ENCODE measurements at places on chromosomes 16 and 17.

GRCh38 chr16:1401061-1401757, 13.3 kb downstream of the UNKL start:
- DNase-seq, result no peak

GRCh38 chr17:46038414-46038813, 39.4 kb downstream of the STH start:
- no peak for DNase-seq

DNA sequence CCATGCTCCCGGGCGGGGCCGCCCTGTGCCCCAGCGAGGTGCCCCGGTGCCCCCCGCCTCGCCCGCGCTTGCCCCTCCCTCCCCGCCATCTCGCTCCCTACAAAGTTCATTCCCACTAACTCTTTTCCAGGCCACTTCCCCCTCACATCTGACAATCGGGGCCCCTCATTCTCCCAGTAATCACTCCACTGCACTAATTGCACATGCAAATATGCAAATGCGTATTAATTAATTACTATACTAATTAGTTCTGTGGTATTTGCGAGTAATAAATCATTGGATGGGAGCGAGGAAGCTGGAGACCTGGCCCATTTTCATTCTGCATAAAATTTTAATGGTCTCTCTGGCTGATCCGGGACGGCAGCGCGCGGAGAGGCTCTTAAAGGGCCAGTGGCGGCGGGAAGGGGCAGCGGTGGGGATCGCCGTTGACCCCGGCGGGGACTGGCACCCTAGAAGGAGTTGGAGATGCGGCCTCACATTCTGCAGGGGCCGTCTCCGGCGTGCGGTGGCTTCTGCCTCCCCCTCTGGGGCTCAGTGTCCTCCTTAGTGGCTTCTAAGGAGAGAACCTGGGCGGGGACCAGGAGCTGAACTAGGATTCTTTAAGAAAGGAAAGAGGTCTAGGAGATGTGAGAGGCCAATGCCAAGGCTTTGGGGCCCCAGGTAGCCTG, 8.4 kb upstream of the PPP1R1B start:
- no peak for DNase-seq

- DNase-seq, result peak; percentile 2
These were observed 153.6 kb downstream of the C16orf95 start for GRCh38 chr16:87163637-87164036.

DNA sequence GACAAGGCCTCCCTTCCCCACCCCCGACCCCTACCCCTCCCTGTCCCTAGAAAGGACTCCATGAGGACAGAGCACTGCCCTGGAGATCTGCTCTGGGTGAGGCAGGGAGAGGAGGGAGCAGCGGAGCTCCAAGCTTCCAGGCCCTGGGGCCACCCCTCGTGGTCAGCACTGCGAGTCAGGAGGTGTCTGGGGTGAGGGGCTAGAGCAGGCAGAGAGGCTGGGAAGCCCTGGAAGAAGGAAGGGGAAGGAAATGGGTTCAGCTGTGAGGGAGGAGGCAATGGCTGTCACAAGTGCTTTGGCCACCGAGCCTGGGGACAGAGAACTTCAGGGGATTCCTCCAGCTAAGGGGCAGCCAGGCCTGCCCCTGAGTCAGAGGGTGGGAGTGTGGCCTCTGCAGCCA, 28.2 kb upstream of the DNAI2 start:
- DNase-seq, result peak; percentile 34

- no peak for DNase-seq
These were observed 14.3 kb downstream of the JUP start for GRCh38 chr17:41772218-41772585.

- DNase-seq, result peak; percentile 7
These were observed 43.4 kb upstream of the CRHR1 start for GRCh38 chr17:45740553-45741330.

- peak; percentile 39 for DNase-seq
These were observed at the start of gene C16orf74 for GRCh38 chr16:85750827-85751697. C16orf74 (minus strand) TSS chr16:85751096; CDS start chr16:85735217, 15,879 bp downstream.

- DNase-seq, result no peak
These were observed 316.9 kb downstream of the HAPSTR1 start for GRCh38 chr16:9408297-9408878.

DNA sequence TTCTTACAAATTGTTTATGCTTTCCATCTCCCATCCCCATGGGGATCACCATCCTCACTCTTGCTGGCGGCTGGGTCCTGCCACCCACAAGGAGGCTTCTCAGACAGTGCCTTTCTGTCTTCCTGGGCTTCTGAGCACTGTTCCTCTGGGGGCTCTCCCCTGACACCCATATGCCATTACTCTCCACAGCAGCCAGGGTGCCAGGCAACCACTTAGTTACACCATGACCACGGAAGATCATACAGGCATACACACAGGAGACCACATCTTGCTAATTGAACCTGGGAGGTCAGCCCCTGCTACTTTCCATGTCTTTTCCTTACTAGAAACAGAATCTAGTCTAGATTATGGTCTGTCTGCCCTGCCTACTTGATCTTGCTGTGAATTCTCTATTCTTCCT, 27.7 kb upstream of the HS3ST2 start:
- DNase-seq, result no peak

GRCh38 chr16:85303354-85303883, 191.1 kb upstream of the CIBAR2 start:
- DNase-seq, result peak; percentile 55

DNA sequence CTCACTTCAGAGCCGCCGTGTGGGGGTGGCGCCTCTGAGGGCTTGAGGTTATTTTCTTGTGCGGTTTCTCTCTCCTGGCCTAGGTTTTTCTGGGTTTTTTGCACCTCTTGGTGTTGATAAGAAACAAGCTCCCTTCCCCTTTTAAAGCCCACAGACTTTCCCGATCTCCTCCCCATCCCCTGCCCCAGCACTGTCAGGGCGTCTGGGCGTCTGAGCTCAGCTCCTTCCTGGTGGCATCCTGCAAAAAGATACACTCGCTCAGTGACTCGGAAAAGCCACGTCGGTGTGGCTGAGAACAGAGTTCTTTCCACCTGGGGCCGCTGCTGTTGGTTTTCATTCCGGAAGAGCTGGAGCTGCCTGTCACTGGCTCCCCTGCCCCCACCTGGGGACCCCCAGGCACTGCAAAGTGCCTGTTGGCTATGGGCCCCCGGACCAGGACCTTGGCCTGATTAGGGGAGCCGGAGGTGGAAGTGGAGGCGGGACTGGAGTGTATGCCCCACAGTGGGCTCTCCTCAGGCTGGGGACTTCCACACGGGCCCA, 14.5 kb downstream of the BAIAP2 start:
- DNase-seq, result no peak

GRCh38 chr17:32722733-32723132, 154.2 kb downstream of the MYO1D start:
- no peak for DNase-seq

GRCh38 chr16:58196898-58197313, 1.0 kb downstream of the CSNK2A2 start:
- DNase-seq, result no peak

- peak; percentile 7 for DNase-seq
These were observed at the start of gene DERL2 for GRCh38 chr17:5485270-5486205. DERL2 (minus strand) TSS chr17:5486178; CDS start chr17:5486161, 17 bp downstream.

DNA sequence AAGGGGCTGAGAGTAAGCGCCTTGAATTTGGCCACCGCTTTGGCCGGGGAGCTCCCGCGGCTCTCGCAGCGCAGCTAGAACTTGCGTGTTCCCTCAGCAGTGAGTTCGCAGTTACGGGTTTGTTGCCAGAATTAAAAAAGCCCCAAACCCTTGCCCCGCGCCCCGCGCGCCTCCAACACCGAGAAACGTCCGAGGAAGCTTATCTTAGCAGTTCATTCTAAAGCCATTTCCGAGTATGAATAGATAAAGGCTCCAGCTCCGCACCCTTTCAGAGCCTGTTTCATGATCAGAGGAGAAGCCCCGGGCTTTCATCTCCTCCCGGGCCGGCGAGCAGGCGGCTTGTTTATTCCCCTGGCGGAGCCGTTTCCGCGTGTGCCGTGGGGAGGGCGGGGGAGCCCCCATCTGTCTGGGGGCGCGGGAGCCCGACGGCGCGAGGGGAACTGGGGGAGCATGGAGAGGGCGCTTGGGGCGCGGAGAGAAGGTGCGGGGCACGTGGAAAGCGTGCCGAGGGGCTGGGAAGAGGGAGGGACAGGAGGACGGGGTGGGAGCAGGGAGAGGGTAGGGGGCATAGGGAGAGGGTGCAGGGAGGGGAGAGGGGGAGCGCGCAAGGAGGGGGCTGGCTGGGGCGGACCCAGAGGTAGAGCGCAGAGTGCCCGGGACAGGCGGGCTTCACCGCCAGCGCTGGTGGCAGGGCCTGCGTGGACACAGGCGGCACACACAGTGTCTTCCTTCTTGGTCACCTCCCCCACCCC, 9.9 kb downstream of the TBX4 start:
- no peak for DNase-seq

DNA sequence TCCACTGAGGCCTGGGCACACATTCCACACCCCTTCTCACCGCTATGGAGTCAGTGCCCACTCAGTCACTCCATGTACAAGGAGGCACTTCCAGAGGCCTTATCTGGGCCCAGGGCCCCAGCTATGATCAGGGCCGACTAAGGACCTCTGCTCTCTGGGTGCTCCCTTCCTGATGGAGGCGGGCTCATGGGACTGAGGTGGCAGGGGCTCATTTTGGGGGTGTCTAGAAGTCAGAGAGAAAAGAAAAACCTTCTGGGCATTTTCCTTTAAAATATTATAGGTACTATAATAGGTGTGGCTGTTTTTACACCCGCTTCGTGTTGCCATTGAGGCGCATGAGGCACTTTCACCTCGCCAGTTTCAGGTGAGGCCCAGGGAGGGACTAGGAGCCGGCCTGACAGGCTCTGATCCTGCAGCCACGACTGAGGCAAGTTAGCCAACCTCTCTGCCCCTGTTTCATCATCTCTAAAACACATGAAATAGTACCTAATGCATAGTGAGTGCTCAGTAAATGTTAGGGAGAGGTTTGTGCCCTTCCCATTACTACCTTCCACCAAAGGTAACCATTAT, 14.4 kb downstream of the B9D1 start:
- DNase-seq, result no peak

DNA sequence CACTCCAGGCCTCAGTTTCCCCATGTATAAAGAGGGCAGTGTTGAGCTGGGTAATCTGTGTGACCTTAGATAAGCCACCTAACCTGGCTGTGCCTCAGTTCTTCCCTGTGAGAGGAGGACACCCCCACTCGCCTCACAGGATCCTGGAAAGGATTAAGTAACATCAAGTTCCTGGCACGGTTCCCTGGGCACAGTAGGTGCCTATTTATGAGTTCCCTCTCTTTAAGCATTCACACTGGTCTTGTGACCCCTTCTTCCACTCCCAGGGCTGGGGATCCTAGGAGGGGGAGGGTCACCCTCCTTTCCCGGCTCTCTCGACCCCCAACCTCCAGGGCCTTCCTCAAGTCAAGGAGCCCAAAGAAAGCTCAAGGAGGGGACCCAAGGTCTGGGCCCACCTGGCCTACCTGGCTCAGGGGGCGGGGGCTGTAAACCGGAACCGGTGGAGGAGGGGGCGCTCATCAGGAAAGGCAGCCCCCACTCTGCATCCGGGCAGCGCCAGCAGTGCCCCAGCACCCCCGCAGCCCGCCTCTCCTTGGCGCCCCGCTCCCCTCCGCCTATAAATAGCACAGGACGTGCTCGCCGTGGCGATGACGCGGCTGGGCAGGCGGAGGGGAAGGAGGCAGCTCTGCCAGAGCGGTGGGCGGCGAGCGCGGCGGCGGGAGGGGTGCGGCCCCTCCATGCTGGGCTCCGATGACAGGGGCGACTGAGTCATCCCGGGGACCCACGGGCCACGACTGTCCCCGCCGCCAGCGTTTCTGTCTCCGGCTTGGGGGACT, 9.4 kb downstream of the RPL19 start:
- DNase-seq, result peak; percentile 73

DNA sequence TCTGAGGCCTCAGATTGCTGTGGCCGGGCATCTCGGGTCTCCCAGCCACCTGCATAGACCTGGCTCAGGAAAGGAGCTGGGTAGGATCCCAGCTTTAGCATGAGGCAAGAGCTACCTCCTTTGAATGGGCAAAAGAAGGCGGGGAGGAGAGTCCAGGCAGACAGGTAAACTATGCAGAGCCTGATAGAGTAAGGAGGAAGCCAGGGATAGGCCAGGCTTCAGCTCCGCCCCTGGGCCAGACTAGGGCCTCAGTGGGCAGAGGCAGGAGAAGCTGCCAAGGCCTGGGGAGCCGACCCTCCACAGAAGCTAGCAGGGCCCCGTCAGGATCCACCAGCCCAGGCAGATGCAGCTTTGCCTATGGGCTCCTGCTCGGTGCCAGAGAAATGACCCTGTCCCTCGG, 22.6 kb upstream of the UBE2G1 start:
- DNase-seq, result no peak

- no peak for DNase-seq
These were observed 2.7 kb upstream of the C16orf74 start for GRCh38 chr16:85753559-85753958.

DNA sequence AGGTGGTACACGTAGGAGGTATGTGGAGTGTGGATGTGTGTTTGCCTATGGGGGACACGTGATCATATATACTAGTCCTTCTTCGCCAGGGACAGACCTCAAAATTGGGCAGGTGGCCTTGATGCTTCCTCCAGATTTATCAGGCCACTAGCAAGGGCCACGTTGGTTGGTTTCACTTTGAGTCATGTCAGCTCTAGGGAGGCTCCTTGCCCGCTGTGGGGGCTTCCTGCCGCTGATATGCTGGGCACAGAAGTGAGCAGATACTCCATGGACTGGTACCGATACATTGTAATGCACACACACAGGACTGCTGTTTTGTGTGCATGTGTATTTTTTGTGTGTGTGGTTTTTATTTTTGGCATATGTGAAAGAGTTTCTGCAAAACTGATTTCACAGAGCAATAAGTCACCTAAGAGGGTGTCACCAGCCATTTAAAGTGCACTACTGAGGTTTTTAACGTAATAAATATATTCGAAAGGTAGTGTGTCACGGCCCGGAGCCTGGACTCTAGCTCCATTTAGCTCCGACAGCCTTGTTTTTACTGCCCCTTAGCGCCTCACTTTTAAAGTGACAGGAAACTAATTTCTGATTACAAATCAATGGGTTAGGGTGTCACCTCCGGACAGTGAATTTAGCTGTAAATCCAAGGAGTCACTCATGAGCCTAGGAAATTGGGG, 605.5 kb upstream of the SALL1 start:
- no peak for DNase-seq

DNA sequence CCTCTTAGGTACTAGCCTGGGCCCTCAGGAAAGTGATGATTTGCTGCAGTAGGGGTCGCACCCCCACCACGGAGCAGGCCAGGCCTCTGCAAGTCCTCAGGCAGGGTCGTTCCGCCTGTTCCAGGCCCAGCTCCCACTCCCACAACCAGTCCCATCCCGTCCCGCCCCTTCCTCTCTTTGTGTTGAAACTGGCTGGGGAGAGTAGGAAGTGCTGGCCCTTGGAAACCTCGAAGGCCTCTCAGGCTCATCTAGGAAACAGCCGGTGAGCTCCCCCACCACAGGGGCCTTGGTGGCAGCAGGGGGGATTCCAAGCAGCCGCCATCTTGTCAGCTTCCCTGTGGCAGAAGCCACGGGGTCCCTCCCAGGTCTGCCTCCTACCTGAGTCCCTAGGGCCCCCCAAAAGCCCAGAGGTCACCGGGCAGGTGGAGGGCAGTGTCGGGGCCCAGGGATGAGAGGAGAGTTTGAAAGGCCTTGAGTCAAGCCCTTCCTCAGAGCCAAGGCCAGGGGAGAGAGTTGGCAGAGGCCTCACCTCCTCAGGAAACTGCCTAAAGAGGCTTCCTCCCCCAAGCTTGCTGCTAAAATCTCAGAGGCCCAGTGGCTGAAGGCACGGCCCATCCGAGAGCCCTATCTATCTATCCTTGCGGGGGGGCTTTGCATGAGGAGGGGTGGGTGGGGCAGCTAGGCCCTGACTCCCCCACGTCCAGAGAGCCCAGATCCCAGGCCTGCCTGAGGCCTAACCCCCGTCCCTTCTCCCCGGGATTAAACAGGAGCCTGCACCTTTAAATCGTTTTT, 22.2 kb downstream of the MMP15 start:
- no peak for DNase-seq
